ENCODE measurements at places on chromosomes 5 and 9.

DNA sequence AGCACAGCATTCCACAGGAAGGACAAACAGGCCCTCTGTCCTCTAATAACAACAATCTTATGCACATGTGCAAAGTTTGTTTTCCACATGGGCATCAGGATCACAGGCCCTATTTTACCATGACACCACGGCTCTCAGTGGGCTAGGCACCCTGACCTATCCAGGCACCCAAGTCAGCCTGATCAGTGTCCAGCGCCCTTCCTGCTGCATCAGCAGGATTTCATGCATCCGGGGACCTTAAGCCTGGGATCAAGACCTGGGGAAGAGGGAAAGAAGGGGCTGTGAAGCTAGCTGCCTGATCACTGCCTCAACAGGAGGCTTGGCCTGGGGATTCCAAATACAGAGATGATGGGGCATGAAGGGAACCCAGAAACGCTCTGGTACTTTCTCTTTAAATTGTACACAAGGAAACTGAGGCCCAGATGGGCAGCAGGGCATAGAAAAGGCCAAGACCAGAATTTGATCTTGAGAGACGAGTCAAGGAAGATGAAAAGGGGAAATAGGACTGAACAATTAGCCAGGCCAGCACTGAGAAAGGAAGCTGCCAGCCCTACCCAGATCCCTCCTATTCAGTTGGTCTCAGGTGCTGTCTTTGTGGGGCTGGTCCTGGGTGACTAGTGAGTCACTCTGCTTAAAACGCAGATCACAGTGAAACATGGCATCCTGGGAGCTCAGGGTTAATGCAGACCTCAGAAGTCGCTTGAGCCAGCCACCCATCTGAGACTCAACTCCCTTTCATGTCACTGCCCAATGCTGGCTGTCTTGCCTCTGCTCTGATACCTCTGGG is 57.9 kb downstream of the SHB start:
- DNase-seq: no peak

DNA sequence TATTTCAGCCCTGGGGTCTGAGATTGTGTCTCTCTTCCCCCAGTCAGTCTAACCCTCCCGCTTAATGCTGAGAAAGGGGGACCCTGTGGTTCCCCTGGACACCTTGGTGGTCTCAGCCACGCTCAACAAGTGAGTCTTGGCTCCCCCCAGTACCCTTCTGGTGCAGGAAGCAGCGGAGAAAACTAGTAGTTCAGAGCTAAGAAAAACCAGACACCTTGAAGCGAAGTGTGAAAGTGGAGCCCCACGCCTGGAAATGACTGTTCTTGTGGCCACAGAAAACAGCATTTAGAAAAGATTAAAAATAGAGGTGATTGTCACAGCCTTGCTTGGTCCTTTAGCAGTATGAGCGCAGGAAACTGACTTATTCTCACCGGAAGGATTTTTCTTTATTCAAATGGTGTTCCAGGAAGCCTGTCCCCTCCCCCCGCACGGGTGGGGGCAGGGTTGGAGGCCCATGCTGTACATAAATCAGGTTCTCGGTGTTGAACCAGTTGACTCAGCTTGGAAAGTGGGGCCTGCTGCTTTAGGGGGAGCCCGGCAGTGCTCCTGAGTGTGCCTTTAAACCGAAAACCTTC is 8.1 kb downstream of the ARPC5L start:
- DNase-seq: no peak

DNA sequence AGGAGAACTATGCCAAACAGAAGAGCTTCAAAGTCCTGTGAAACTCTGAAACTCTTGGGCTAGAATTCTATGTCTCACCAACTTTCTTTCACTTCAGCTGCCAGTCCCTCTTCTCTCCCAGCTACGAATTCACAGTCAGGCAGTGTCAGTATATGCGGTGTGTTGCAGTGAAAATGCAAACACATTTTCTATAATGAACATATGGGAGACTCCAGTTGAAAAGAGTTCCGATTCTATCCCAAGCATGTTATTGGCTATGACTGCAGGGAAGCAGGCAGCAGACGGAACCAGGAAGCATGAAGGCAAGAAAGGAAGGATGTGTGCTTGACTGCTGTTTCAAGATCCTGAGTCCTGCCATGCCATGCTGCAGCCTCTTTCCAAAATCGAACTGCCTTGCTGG is 515.7 kb upstream of the TLE4 start:
- no peak for DNase-seq

GRCh38 chr5:158364367-158364766 is 505.4 kb upstream of the CLINT1 start:
- DNase-seq: no peak

DNA sequence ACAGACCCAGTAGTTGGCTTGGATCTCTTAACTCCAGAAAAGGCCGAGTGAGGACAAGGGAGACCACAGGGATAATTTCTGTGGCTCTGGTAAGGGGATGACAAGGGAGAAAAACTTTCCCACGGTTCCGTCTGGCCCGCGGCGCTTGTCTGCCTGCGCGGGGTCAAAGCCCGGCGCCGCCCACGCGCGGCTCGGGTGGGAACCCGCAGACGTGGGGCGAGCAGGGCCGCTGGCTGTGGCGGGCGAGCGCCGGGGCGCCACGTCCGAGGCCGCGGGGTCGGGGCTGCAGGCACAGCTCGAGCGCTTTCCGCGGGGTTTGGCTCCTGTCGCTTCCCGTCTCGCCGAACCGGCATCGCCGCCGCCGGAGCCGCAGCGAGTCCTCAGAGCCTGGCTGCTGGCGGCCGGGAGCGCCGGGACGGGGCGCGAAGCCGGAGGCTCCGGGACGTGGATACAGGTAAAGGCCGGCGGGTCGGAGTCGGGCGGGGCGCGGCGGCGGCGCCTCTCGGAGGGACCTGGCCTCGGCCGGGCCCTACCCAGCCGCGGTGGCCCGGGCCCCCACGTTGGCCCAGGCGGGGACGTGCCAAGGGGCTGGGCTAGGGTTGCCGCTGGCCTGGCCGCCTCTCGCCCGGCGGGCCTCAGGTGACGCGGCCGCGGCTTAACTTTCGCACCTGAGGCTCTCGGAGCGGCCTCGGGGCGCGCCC is at the start of gene RNF180:
Gene RNF180 (plus strand): TSS at position 344 of the 701 bp plus-strand sequence. CDS start 34,965 bp downstream, outside the sequence.
- peak; percentile 79 for DNase-seq

- peak; percentile 89 for DNase-seq
Measured at GRCh38 chr9:127897193-127897692, 2.2 kb downstream of the ST6GALNAC6 start.

DNA sequence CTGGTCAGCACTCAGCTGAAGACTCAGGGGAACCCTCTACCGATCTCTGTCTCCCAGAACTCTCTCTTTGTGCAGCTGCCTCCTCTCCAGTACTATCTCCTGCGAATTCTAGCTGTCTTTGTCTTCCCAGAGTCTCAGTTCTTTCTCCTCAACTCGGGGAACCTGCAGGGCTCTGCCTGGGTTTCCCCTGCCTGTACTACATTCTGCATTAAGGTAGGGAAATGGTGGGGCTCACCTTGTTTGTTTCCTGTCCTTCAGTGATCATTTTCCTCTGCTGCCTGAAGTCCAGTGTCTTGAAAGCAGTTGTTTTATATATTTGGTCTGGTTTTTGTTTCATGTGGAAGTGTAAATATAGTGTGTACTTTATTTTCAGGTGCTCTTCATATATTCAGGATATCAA is 43.1 kb upstream of the IGFBPL1 start:
- no peak for DNase-seq

DNA sequence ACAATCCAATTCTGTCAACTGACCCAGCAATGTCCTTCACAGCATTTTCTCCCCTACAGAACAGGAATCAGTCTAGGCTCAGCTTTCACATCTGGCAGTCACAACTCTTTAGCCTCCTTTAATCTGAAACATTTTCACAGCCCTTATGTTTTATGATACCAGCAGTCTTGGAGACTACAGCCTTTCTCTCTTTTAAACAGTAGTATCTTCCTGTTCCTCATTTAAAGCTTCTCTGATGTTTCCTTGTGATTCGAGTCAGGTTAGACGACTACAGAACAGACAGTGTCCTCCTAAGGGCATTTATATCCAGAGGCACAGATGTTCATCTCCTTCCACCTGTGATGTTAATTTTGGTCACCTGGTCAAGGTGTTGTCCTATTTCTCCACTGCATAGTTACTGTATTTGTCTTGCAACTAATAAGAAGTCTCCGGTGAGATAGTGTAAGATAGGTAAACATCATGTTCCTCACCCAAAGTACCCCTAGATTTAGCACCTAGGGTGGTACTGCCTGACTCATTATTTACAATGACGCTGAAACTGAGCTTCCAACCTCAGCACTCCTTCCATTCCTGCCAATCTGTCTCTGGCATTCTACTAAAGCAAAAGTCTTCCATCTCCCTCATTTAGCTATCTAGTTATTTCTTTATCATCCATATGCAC is 20.7 kb downstream of the TTC39B start:
- DNase-seq: no peak

DNA sequence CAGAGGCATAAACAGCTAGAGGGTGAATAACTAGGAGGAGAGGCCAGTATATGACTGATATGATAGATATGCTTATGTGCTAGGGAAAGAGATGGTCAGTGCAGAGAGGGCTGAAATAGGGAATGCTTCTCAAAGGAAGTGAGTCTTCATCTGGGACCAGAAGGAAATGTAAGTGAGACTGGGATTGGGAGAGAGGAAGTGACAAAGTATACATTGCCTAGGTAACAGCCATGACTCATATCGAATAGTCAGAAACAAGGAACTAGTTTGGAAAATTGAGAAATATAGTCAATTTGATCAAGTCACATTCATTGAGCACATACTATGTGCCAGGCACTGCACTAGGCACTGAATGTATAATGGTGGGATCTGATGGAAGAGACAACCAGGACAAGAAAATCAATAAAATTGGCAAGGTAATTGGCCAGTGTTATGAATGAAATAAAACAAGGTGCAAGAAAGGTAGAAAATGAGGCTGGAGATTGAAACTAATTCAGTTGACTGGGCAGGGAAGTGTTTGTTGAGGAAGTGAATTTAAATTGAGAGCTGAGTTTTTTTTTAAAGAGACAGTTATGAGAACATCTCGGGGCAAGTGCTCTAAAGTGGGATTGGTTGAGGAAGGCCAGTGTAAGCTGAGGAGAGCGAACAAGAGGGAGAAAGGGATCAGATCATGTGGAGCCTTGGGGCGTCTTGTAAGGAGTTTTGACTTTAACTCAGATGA is 4.3 kb downstream of the ERAP2 start:
- DNase-seq: no peak

DNA sequence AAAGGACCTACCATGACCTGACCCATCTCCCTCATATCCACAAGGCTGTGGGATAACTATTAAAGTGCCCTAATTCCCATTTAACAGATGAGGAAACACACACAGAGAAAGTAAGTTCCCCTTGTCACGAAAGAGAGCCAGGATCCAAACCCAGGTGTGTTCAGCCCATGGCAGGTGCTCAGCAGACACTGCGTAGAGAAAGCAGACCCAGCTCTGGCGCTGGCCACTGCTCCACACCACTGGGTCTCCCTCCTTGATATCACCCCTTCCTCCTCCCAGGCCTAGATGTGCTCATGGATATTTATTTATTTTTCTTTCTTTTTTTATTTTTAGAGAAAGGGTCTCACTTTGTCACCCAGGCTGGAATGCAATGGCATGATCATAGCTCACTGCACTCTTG is 24.0 kb upstream of the CORO2A start:
- DNase-seq: no peak

DNA sequence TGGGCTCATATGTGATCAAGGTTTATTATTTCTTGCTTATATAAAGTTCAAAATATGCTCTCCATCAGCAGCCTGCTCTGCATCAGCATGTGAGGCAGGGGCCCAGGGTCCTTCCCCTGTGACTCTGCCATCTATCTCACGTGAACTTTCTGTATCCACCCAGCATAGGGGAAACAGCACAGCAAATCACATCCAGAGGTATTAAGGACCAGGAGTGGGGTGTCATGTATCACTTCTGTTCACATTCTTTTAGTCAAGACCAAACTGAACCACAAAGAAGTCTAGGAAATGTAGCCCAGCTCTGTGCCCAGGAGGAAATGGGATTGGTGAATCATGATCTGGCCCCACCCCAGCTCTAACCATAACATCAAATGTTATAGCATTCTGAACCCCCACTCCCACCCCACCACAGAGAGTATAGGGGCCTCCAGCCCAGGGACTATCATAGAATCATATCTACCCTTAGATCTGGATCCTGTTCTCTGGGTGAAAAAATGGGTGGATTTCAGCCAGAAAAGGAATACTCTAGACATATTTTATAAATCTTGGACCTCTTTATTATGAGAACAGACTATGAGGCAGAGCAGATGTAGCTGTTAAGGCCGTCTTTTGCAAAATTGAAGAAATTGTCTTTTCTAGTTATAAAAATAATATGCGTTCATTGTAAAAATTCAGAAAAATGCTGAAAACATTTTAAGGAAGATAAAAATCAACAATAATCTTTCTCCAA is 473.7 kb downstream of the ARHGEF28 start:
- DNase-seq: no peak

DNA sequence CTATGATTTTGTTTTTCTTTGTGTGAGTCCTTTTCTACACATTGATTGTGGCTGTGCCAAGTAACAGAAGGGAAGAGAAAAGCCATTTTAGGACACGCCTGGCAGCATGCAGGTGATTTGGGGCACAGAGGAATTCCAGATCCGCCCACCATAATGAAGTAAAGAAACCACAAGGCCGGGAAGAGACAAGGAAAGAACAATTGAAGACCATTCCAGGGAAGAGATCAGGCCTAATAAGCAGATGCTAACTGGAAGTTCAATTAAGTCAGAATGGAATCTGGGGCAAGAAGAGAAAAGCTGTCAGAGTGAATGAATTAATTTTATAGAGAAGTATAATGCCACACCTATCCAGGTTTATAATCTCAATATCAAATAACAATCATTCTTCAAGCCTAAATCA is 110.2 kb upstream of the ISL1 start:
- DNase-seq: no peak

GRCh38 chr5:138911441-138911840 is 36.3 kb upstream of the LRRTM2 start:
- no peak for DNase-seq

- no peak for DNase-seq
Measured at GRCh38 chr5:81544351-81545018, 150.6 kb upstream of the ACOT12 start.

- peak; percentile 25 for DNase-seq
Measured at GRCh38 chr5:117455236-117456233, 880.9 kb upstream of the SEMA6A start.

DNA sequence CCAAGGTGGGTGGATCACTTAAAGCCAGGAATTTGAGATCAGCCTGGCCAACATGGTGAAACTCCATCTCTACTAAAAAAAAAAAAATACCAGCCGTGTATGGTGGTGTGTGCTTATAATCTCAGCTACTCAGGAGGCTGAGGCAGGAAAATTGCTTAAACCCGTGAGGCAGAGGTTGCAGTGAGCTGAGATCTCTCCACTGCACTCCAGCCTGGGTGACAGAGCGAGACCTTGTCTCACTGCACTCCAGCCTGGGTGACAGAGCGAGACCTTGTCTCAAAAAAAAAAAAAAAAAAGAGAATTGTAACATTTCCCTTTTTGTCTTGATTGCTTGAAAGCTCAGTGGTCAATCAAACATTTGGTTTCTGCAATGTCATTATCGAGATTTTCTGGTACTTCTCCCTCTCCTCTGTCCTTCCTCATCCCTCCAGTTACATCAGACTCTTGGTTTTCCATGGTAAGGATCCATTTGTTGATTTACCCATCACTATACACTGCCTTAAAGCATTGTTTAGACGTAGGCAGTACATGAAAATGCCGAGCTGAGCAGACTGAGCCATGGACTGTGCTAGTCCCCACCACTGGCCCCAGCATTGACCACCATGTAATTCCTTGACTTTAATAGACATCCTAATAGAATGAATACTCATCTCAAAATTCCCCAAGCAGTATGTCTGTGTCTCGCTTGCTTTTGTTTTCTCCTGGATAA is 11.5 kb upstream of the AIF1L start:
- DNase-seq: no peak

- no peak for DNase-seq
Measured at GRCh38 chr5:1019001-1019905, 10.7 kb downstream of the NKD2 start.

- DNase-seq: peak; percentile 42
Measured at GRCh38 chr9:77291714-77292113, 114.4 kb downstream of the VPS13A start.

Data from D341Med (cell line).